ENCODE measurements at places on chromosomes 7 and 10.

GRCh38 chr7:22724861-22725260 is 2.1 kb upstream of the IL6 start:
- no peak for DNase-seq

GRCh38 chr7:22295402-22296264 is 61.3 kb downstream of the RAPGEF5 start:
- no peak for DNase-seq

DNA sequence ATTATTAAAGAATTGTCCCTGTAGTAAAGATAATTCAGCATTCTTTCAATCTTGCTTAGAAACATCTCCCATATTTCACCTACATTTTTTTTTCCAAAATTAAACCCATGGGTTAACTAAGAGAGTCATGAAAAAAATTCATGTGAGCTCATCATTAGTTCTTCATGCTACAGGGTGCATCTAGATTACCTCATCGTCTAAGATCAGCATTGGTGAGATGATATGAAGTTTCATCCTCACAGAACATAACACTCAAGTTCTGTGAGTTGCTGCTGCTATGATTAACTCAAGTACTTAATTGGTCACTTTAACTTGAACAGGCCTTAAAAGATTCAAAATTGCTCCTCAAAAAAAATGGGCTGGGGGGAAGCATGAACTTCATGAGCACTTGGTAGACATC is 50.0 kb downstream of the RAB11FIP2 start:
- no peak for DNase-seq

GRCh38 chr10:324593-324992 is 189.3 kb downstream of the ZMYND11 start:
- no peak for DNase-seq

DNA sequence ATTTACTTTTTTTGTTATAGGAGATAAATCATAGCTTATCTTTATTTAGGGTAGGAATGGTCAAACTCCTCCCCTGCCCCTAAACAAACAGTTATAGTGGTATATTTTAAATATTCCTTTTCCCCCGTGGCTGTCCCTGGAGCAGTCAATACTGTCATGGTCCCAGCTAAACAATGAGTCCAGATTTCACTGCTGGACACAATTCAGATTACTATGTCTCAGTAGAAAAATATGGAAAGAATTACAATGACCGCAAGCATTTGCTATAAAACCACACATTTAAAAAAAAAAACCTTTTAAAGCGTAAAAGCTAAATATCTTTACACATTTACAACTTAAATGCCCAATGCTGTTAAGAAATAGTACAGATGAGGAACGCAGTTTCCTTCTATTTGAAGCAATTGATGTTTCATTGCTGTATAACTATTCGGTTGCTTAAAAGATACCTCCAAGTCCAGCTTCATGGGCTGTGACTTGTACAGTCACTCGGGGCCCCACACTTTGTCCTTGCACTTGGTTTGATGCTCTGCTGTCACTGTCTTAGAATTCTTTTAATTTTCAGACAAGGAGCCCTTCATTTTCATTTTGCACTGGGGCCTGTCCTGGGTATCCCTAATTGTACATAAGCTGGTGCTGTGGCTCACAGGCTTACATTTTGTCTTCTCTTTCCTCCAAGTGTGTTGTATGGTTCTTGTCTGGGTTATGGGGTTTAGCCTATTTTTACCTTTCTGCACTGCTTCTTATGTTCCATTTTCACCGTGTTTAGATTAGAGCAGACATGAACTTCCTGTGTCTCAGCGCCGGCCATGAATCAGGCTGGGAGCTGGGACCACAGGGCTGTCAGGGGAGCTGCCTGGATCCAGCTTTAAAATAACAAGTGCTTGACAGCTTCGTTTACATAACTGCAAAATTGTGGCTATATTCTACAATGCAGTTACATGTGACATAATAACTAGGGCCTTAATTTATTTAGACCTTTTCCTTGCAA is 530.2 kb upstream of the FZD8 start:
- DNase-seq: no peak

All from activated CD4-positive, alpha-beta T cell treated with anti-CD3 and anti-CD28 coated beads, Interleukin-2, amount 50 U/mL, for 1 hour (primary cell).